ENCODE measurements at places on chromosomes 1 and 21. TPM values are rescaled to one million over a fixed set of nuclear protein-coding genes. Genes with fewer than 3 reads are reported as not detected.

DNA sequence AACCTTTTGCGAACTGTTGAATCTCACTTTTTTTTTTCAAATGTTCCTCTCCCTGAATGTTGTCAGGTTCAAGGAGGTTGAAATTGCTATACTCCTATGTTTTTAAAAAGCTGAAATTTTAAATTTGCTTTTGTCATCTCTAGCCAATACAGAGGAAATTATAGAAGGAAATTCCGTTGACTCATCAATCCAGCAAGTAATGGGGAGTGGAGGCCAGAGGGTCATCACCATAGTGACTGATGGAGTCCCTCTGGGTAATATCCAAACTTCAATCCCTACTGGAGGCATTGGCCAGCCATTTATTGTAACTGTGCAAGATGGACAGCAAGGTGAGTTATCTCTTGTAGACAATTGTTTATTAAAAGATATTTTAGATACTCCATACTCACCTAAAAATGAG lies 36.3 kb downstream of the GABPB2 start:
- no peak overlapping the region for H3K27ac ChIP-seq
- no peaks in the 10 kb centered on the region for H3K27me3 ChIP-seq
- no peak for DNase-seq
- no peaks in the 10 kb centered on the region for H3K36me3 ChIP-seq

GRCh38 chr1:53292690-53293089 lies 35.2 kb downstream of the LRP8 start:
- no peak overlapping the region for H3K27ac ChIP-seq
- peaks cover 13% of the 10 kb centered on the region for H3K4me1 ChIP-seq
- no peak overlapping the region for H3K4me3 ChIP-seq

- H3K27me3 ChIP-seq = peaks cover 12% of the 10 kb centered on the region
- H3K4me3 ChIP-seq = no peak overlapping the region
- no peak for DNase-seq
- H3K36me3 ChIP-seq = no peaks in the 10 kb centered on the region
- H3K4me1 ChIP-seq = no peaks in the 10 kb centered on the region
These were observed 7.1 kb upstream of the NAV1 start for GRCh38 chr1:201531551-201532425.

GRCh38 chr1:109716570-109717090 lies 4.6 kb downstream of the GSTM5 start:
- no peaks in the 10 kb centered on the region for H3K36me3 ChIP-seq
- DNase-seq = no peak
- H3K4me1 ChIP-seq = no peaks in the 10 kb centered on the region
- no peaks in the 10 kb centered on the region for H3K27me3 ChIP-seq
- no peak overlapping the region for H3K27ac ChIP-seq
- H3K4me3 ChIP-seq = no peak overlapping the region

AMY2A gene
- not detected for total RNA-seq

FNDC10 gene
- total RNA-seq = 1.4 TPM

DNA sequence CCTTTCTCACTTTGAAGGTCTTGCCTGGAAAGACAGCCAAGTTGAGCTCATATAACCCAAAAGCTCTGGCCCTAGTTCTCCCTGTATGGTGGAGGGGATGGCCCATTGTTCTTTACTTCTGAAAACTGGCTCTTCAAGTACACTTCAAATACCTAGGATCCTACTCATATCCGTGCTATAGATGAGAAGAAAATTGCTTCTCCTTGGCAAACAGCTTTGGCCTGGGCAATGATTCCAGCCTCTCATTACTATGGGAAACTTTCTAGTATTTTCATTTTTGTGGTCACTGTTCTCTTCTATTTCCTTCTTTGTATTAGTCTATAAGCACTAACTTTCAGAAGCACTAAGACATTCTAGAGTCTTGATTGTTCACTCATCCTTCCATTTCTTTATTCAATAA lies 53.7 kb downstream of the ZNF697 start:
- DNase-seq = no peak
- no peaks in the 10 kb centered on the region for H3K27me3 ChIP-seq
- no peak overlapping the region for H3K4me3 ChIP-seq
- no peak overlapping the region for H3K27ac ChIP-seq

- H3K27me3 ChIP-seq = no peaks in the 10 kb centered on the region
- H3K4me1 ChIP-seq = no peaks in the 10 kb centered on the region
- no peak for DNase-seq
- H3K4me3 ChIP-seq = no peak overlapping the region
These were observed 15.2 kb upstream of the PEF1 start for GRCh38 chr1:31659889-31660288.

ADPRS gene
- total RNA-seq = 24.0 TPM

GRIK1 gene
- not detected for total RNA-seq

All from B cell (primary cell).